ENCODE measurements at places on chromosomes 12 and 14. TPM values are rescaled to one million over a fixed set of nuclear protein-coding genes. Genes with fewer than 3 reads are reported as not detected.

GRCh38 chr12:102917026-102917787 is at the start of gene PAH:
TSS of gene PAH (minus strand) at chr12:102917244. CDS start at chr12:102917130, 114 bp downstream.
- H3K27me3 ChIP-seq = no peaks in the 10 kb centered on the region
- no peaks in the 10 kb centered on the region for H3K4me1 ChIP-seq
- no peaks in the 10 kb centered on the region for H3K36me3 ChIP-seq

- peak; percentile 78 for DNase-seq
- no peak overlapping the region for H3K4me3 ChIP-seq
- no peak overlapping the region for H3K27ac ChIP-seq
- no peaks in the 10 kb centered on the region for H3K4me1 ChIP-seq
These were observed 28.8 kb upstream of the LRRC10 start for GRCh38 chr12:69639400-69640016.

- no peaks in the 10 kb centered on the region for H3K36me3 ChIP-seq
- peaks cover 3% of the 10 kb centered on the region for H3K4me1 ChIP-seq
- H3K27me3 ChIP-seq = no peaks in the 10 kb centered on the region
- no peak overlapping the region for H3K4me3 ChIP-seq
These were observed 18.7 kb downstream of the SSTR1 start for GRCh38 chr14:38226366-38226765.

DNA sequence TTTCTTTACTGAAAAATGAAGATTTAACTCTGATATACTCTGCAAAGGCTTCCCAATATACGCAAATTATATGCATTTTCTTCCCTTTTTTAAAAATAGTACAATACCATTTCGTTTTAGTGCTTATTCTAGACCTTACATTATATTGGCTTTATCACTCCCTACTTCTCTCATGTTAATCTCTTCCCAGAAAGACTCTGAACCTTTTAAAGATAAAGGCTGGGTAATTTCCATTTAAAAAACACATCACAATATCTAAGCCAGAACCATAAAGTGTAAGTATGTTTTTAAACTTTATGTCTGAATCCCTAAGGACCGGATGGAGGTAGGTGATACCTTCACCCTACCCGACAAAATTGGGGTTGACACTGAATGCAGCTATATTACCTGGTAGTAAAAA is 320.8 kb downstream of the DIO2 start:
- H3K4me1 ChIP-seq = peaks cover 3% of the 10 kb centered on the region
- H3K27me3 ChIP-seq = no peaks in the 10 kb centered on the region
- no peak overlapping the region for H3K4me3 ChIP-seq
- H3K27ac ChIP-seq = no peak overlapping the region
- H3K36me3 ChIP-seq = no peaks in the 10 kb centered on the region

GRCh38 chr14:94398182-94398479 is 9.7 kb upstream of the SERPINA1 start:
- no peak for DNase-seq
- no peaks in the 10 kb centered on the region for H3K27me3 ChIP-seq
- H3K4me3 ChIP-seq = no peak overlapping the region
- H3K36me3 ChIP-seq = no peaks in the 10 kb centered on the region

DNA sequence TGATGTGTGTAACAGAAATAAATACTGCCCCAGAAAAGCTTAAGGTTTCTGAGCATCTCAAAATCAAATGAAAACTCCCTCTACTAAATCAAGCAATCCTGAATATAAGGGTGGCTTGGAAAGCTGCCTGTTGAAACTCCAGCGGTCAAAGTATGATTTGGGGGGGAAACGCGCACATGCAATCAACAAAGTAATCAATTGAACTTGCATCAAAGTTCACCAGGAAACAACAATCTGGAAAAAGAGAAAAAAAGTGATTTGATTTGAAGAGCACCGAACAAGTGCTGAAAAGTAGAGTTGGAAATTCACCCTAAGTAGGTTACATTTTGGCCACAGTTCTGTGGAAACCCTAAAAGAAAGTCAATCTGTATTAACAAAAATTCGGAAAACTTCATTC is 700 bp downstream of the CNIH1 start:
- H3K4me1 ChIP-seq = peaks cover 27% of the 10 kb centered on the region
- peak overlapping the region; percentile 96 for H3K4me3 ChIP-seq
- H3K27ac ChIP-seq = peak overlapping the region; percentile 95

- no peak overlapping the region for H3K4me3 ChIP-seq
- no peaks in the 10 kb centered on the region for H3K36me3 ChIP-seq
These were observed 36.9 kb upstream of the APPL2 start for GRCh38 chr12:105272814-105273416.

GRCh38 chr12:69653703-69654102 is 43.0 kb upstream of the LRRC10 start:
- H3K27ac ChIP-seq = no peak overlapping the region
- H3K4me1 ChIP-seq = no peaks in the 10 kb centered on the region
- no peaks in the 10 kb centered on the region for H3K27me3 ChIP-seq
- no peaks in the 10 kb centered on the region for H3K36me3 ChIP-seq
- H3K4me3 ChIP-seq = no peak overlapping the region
- DNase-seq = no peak

DNA sequence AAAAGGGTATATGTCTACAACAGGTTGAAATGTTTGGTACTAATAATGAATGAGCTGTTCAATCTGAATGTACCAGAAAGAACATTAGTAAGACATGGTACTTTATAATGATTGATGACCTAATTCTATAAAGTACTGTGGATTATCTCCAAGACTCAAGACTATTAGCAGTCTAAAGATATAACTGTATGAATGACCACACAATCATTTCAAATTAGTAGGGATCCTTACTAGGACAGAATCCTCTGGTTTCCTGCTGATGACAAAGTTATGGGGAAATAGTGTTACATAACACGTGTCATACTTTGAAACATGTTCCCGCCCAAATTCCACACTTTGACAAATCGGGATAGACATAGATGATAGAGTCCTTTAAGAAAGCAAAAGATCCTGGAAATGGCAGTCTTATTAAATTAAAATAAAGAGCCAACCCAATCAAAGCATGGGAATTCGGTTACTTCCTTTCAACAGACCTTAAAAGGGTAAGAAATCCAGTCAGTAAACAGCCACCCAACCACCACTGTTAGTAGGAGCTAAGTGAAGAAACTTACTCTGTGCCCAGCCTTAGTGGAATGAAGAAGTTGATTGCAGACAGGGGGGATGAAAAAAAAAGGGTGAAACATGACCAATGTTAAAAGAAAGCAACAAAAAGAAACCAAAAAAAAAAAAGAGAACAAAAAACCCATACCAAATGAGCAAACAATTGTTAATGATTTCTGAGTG is 2.8 kb downstream of the VPS29 start:
- DNase-seq = no peak
- H3K4me1 ChIP-seq = peaks cover 2% of the 10 kb centered on the region
- H3K4me3 ChIP-seq = peak overlapping the region; percentile 4
- H3K27ac ChIP-seq = no peak overlapping the region

- H3K4me1 ChIP-seq = peaks cover 42% of the 10 kb centered on the region
- H3K36me3 ChIP-seq = no peaks in the 10 kb centered on the region
- peaks cover 2% of the 10 kb centered on the region for H3K27me3 ChIP-seq
- peak overlapping the region; percentile 73 for H3K27ac ChIP-seq
- no peak for DNase-seq
- peak overlapping the region; percentile 42 for H3K4me3 ChIP-seq
These were observed 87.8 kb downstream of the NEDD1 start for GRCh38 chr12:96994900-96995299.

DNA sequence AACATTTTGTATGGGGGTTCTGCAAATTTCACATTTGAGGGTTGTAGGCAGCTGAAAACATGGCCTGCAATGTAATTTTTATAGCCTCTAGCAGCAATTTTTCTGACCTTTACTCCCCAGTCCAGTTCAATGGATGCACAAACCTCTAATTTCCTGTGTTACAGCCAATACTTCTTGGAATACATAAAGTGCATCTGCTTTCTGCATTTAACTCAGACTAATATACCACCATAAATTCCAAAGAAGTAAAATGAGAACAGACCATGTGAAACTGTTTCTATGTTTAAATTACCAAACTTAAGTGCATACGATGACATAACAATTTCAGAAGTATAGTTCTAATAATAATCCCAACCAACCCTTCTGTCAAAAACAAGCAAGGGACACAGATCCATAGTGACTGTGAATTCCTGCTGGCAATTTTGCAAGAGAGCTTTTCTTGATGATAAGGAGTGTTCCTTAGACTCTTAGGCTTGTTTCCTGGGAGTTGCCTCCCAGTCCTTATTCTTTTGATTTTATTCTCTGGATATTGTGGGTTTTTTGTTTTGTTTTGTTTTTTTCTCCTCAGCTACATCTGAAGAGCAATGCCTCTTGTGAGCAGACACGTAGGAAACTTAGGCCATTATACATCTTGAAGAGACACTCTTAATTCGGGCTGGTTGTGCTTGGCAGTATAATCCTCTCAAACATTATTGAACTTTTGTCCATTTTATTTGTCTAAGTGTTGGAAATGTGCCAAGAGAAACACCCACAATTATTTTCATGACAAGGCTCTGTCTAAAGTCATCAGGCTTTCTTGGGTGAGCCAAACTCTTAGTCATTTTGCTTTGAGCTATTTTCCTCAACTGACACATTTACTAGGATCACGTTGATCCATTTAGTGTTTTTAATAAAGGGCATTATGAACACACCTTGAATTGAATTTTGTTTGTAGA is 51.3 kb upstream of the RERGL start:
- no peak for DNase-seq
- H3K4me1 ChIP-seq = no peaks in the 10 kb centered on the region
- H3K27ac ChIP-seq = no peak overlapping the region
- no peaks in the 10 kb centered on the region for H3K27me3 ChIP-seq
- H3K4me3 ChIP-seq = no peak overlapping the region
- H3K36me3 ChIP-seq = no peaks in the 10 kb centered on the region

- H3K27me3 ChIP-seq = peaks cover 3% of the 10 kb centered on the region
- no peaks in the 10 kb centered on the region for H3K36me3 ChIP-seq
- H3K27ac ChIP-seq = peak overlapping the region; percentile 76
These were observed 4.2 kb downstream of the GSG1 start for GRCh38 chr12:13099066-13099843.

DNA sequence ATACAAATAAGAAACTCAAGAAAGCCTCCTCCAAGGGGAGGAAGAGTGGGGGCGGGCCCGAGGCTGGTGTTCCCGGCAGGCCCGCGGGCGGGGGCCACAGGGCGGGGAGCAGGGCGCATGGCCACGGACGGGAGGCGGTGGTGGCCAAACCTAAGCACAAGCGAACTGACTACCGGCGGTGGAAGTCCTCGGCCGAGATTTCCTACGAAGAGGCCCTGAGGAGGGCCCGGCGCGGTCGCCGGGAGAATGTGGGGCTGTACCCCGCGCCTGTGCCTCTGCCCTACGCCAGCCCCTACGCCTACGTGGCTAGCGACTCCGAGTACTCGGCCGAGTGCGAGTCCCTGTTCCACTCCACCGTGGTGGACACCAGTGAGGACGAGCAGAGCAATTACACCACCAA is 8.7 kb downstream of the DACT1 start:
- H3K4me3 ChIP-seq = no peak overlapping the region
- DNase-seq = no peak
- peaks cover 12% of the 10 kb centered on the region for H3K4me1 ChIP-seq
- H3K27me3 ChIP-seq = no peaks in the 10 kb centered on the region

DNA sequence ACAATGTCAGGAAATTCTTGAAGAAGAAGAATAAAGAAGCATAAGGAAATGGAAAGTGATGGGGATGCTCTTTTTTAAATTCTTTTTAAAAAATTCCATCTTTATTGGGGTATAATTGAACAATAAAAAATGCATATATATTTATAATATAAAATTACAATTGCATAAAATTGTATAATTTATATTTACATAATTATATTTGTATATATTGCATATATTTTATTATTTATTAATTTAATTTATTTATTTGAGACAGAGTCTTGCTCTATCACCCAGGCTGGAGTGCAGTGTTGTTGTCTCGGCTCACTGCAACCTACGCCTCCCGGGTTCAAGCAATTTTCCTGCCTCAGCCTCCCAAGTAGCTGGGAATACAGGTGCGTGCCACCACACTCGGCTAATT is 36.3 kb downstream of the PAH start:
- H3K36me3 ChIP-seq = no peaks in the 10 kb centered on the region
- no peaks in the 10 kb centered on the region for H3K27me3 ChIP-seq
- H3K4me1 ChIP-seq = no peaks in the 10 kb centered on the region
- no peak overlapping the region for H3K27ac ChIP-seq
- H3K4me3 ChIP-seq = no peak overlapping the region
- no peak for DNase-seq

DNA sequence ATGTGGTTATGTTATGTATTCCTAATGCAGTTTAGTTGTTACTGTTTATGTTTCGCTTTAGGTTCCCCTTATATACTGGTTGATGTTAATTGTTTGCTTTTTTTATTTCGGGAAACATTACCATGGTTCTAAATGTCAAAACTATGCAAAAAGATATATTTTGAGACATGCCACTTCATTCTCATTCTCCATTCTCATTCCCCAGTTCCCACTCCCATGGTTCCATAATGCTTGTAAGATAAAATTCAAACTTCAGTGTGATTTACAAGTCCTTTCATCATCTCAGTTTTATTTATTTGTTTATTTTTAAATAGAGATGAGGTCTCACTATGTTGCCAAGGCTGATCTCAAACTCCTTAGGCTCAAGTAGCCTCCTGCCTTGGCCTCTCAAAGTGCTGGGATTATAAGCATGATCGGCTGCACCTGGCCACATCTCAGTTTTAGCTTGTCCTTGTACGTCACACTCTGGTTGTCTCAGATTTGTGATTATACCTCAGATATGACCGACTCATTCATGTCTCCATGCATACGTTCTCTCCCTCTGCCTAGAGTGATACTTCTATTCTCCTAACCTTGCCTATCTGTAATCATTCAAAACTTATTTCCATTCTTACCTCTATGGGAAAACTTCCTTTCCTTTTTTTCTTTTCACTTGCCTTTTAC is 407.8 kb upstream of the RGS6 start:
- no peaks in the 10 kb centered on the region for H3K27me3 ChIP-seq
- DNase-seq = no peak
- H3K4me3 ChIP-seq = no peak overlapping the region
- H3K27ac ChIP-seq = no peak overlapping the region
- H3K4me1 ChIP-seq = peaks cover 4% of the 10 kb centered on the region

GRCh38 chr12:131620946-131621681 is 89.8 kb upstream of the SFSWAP start:
- H3K36me3 ChIP-seq = no peaks in the 10 kb centered on the region
- no peak for DNase-seq
- H3K4me3 ChIP-seq = no peak overlapping the region
- peak overlapping the region; percentile 48 for H3K27ac ChIP-seq

GRCh38 chr12:17214929-17215328 is 609.0 kb upstream of the LMO3 start:
- H3K4me3 ChIP-seq = no peak overlapping the region
- no peaks in the 10 kb centered on the region for H3K4me1 ChIP-seq
- H3K27me3 ChIP-seq = peaks cover 3% of the 10 kb centered on the region
- H3K27ac ChIP-seq = no peak overlapping the region

NINJ2 gene
- total RNA-seq = 0.76 TPM

RNU4-1 gene
- 5,722 TPM for total RNA-seq

PCED1B gene
- total RNA-seq = 0.27 TPM

SMOC1 gene
- 0.49 TPM for total RNA-seq

MMP17 gene
- 65.8 TPM for total RNA-seq

SMIM41 gene
- 0.88 TPM for total RNA-seq

FSCB gene
- total RNA-seq = not detected

RNFT2 gene
- total RNA-seq = 55.8 TPM

AICDA gene
- total RNA-seq = not detected

CRIP1 gene
- total RNA-seq = 49.3 TPM

NTF3 gene
- total RNA-seq = 5.0 TPM

UBE3B gene
- 44.2 TPM for total RNA-seq

DIO2 gene
- 1.5 TPM for total RNA-seq

CMKLR1 gene
- total RNA-seq = not detected

OR4N5 gene
- total RNA-seq = not detected

HAL gene
- not detected for total RNA-seq

Measured in glutamatergic neuron (in vitro differentiated cells).